ENCODE measurements at places on chromosomes 7 and 10.

DNA sequence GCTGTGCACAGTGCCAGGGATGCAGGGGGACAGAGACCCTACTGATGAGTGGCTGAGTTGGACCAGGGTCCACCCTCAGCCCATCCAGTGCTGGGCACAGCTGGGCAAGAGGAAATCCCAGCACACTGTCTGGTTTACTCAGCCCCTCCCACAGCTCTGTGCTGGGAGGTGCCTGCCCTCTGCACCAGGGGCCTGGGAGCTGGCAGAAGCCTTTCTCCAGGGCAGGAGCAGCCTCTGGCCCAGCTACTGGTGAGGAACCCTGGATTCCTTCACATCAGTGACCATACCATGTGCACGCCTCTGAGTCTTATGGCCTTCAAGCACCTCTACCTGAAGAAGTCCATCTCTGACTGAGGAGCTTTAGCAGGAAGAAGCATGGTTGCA is 25.9 kb upstream of the C10orf71 start:
- no peak for DNase-seq

- DNase-seq: no peak
Observed at GRCh38 chr7:51324206-51324898, 7.7 kb upstream of the COBL start.

DNA sequence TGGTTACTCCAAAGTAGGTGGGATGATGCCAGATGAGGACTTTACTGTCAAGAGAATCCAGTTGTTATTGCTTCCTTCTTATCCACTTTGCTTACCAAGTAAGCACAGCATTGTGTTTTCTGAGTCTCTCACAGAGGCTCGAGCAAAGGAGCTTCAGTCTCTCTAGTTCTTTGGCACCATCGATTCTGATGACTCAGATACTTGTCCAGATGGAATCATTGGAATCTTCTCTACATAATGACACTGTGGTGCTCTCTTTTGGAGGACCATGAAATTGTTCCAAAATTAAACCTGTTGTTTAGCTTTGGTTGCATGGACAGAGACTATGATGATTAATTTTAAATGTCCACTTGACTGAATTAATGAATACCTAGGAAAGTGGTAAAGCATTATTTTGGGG is 132.6 kb downstream of the NXPH1 start:
- DNase-seq: no peak

- peak; percentile 65 for DNase-seq
Observed at GRCh38 chr7:54330216-54330800, 211.9 kb upstream of the VSTM2A start.

GRCh38 chr7:157601530-157601929 is 264.7 kb downstream of the DNAJB6 start:
- DNase-seq: peak; percentile 63

DNA sequence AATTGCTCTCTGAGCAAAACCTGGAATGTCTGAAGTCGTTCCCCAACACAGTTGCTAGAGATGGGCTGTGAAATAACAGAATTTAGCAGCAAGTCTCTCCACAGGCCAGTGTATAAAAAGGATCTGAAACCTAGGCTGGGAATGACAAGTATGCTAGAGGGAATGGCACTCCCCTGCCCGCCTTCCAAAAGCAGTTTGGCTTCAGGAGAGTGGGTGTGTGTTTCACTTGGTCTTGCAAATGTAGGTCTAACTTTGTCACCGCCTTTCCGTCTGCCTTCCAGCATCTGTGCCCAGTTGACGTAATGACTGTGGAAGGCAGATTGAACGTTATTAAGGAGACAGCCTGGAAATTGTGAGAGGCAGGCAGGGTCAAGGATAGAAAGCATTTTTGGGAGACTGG is 18.0 kb upstream of the MTURN start:
- no peak for DNase-seq

DNA sequence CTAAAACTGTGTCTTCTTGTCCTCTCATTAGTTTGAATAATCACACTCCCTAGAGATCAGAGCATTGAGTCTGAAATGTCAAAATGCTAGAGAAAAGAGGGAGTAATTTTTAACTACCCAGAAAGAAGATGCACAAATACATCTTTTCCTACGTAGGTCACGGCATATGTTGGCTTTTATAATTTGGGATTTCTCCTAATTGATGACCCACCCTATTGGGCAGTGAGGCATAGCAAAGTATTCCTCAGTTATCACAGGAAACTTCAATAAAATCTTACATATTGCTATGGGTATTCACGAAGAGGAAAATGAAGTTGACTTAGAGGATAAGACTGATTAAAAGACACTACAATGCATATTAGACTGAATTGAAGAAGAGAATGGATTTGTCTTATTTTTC is 25.4 kb downstream of the ARMC10 start:
- no peak for DNase-seq

DNA sequence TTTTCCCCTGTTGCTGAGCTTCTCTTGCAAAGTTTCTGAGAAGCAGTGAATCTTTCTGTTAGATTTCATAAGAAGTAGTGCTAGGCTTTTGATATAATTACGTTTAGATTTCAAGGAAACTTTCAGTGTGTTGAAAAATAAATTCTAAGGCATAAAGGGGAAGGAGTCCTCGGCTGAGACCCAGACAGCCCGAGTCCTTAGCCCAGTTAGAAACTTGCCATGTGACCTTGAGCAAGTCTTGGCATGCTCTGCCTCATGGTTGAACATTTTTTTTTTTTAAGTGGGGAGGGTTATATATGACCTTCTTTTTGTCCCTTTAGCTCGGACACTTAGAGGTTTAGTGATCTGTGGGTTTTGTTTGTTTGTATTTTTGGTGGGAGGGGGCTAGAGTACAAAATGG is 117.5 kb downstream of the TCF7L2 start:
- DNase-seq: no peak

- DNase-seq: no peak
Observed at GRCh38 chr7:138481447-138482380, 21.7 kb downstream of the TRIM24 start.

DNA sequence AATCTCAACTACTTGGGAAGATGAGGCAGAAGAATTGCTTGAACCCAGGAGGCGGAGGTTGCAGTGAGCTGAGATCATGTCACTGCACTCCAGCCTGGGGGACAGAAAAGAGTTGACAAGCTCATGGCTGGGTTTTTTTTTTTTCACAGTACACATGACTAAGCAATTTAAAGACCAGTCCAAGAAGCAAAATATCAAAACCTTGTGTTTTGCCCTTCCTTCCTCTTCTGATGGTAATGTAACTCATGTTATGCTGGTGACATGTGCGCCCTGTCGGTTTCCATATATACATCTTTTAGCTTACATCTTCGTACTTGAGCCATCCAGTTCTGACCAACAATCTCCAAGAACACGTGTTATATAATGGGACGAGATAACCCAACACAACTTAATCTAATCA is 237.7 kb upstream of the PLXDC2 start:
- DNase-seq: no peak

GRCh38 chr7:27462575-27463270 is 200.0 kb downstream of the HIBADH start:
- DNase-seq: no peak

DNA sequence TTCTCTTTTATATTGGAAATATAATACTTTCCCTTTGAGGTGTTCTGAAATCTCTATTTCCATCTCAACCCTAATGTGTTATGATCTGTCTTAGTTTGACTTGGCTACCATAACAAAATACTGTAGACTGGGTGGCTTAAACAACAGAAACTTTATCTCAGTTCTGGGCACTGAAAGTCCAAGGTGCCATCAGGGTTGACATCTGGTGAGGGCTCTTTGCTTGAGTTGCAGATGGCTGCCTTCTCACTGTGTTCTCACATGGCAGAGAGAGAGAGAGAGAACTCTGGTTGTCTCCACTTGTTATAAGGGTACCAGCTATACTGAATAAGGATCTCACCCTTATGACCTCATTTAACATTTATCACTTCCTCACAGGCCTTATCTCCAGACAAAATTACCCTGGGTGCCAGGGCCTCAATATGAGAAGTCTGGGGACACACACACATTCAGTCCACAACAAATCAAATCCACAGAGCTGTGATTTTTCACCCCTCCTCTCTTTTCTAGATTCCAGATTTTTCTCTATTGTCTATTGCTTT is 104.5 kb downstream of the SRI start:
- DNase-seq: no peak

GRCh38 chr10:74766501-74766900 is 59.9 kb upstream of the KAT6B start:
- no peak for DNase-seq

GRCh38 chr7:90613088-90613498 is 17.0 kb downstream of the CDK14 start:
- no peak for DNase-seq

DNA sequence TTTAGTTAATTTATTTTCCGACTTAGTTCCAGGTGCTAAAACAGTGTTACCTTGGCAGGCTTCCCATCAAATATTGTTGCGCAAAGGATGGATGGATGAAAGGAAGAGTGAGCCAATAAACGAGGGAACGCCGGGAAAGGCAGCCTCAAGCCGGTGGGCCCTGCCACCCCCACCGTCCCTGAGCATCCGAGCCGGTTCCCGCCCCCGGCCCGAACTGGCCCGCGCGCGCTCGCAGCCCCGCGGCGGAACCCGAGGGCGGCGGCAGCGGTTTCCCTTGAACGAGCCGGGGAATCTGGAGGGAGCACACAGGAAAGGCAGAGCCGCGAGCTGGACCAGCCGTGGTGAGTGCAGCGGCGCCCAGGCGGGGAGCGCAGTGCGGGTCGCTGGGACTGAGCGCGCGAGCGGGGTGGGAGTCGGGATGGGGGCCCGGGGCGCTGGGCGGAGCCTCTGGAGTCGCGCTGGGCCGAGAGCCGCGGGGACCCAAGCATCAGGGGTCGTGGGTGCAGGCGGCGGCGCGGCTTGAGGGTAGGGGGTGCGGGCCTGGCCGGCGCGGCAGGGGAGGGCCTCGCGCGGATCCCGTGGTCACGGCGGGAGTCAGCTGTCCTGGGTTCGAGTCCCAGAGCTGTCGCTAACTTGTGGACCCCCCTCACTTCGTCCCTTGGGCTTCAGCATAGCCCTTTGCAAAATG is at the start of gene AGK:
Gene AGK, plus strand, starts transcription at position 317 of the 688 bp plus-strand sequence. CDS start 4,057 bp downstream, outside the sequence.
- peak; percentile 73 for DNase-seq

DNA sequence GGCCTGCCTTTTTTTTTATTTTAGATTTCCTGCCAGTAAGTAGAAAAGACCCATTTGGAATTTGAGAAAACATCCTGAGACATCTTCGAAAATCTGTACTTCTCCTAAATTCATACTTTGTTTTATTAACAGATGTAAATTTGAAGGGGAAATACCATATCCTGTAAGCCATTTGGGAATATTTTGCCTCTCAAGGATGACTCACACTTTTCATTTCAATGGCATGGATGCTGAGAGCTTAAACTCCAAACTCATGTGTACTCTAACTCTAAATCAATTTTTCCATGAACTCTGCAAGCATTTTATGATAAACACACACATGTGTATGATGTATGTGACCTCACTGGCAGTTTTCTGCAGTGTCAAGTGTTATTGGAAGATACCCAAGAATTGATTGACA is 89.0 kb downstream of the SEMA3A start:
- no peak for DNase-seq

- no peak for DNase-seq
Observed at GRCh38 chr10:8967061-8967460, 912.6 kb downstream of the GATA3 start.
